A375 (cell line): ENCODE measurements at places on chromosomes 12 and 14. TPM values are rescaled to one million over a fixed set of nuclear protein-coding genes. Genes with fewer than 3 reads are reported as not detected.

KRT86 gene
- 3.0 and 4.7 TPM in 2 replicates for total RNA-seq

FITM1 gene
- total RNA-seq: 0.37 TPM in 1 of 2 replicates, not detected in the other

WNT1 gene
- total RNA-seq: not detected in 2 replicates

LRR1 gene
- 23.2 and 25.0 TPM in 2 replicates for total RNA-seq

SLC25A29 gene
- 25.2 and 32.6 TPM in 2 replicates for total RNA-seq
